Activated CD4-positive, alpha-beta T cell treated with anti-CD3 and anti-CD28 coated beads, Interleukin-2, amount 50 U/mL, for 16 hours (primary cell): ENCODE measurements at places on chromosomes 16 and 17.

DNA sequence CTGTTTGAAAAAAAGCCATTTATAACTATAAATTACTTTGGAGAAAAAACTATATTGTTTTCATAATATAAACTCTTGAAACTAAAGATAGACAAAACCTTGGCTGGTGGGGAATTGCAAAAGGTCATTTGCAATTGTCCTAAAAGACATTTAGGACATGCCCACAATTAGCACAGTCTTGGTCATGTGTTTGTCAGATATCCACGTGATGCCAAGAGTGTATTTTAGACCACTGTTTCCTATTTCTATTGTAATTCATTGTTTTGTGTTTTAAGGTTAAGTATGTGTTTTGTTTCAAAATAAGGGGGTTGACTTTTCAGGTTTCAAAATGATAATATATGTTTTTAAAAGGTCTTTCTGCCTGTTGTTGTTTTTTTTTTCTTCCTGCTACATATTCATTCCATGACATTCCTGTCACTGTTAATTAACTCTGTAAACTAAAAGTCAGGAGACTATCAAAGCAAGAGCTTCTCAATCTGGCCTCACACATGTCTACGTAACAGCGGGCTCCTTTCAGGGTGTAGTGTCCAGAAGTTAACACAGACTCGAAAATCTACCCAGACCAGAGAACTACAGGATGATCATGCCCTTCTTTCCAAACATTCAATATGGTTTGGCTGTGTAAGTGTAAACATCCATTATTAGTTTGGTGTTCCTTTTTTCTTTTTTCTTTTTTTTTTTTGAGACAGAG is 58.7 kb downstream of the COG7 start:
- DNase-seq, result no peak

DNA sequence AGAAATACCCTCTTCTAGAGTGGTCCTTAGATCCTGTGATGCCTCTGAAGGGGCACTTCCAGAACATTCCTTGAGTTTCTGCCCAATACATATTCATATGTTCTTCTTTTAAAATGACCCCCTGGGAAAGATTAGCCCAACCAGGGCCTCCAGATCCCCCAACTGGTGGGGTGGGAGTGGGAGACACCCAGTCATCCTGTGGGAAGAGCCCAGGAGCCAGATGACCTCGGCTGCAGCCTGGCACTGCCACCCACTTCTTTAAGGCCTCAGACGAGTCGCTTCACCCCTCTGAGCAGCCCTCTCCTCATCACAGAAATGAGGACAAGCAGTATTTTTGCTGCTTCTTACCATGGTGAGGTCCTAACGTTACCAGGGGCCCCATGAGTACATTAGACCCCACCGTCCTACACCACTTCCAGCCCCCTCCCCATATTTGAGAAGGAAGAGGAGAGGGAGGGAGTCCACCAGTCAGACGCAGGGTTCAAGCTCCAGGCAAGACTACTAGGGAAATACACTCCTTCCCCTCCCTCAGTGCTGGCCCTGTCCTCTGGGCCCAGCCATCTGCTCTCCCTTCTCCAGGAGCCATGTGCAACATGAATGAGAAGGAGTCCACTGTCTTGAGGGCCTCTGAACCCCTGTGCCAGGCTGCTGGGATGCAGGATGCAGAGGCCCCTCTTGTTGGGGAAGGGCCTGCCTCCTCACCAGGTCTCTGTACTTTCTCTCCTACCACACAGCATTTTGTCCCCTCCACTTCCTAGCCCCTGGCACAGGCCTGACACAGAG is 11.8 kb downstream of the MPO start:
- no peak for DNase-seq

DNA sequence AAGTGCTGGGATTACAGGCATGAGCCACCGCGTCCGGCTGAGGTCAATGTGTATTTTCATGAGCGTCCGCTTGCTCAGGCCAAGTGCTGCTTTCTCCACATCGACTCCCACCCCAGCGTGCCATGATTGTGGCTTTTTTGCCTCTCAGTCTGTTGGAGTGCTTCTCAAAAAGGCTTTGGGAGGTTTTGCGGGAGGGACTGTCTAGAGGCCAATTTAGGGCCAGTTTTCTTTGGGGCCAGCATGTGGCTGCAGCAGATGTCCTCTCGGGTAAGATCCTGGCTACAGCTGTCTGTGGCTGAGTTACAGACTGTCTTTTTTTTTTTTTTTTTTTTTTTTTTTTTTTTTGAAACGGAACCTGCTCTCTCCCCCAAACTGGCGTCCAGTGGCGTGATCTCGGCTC is 6.5 kb downstream of the C16orf90 start:
- DNase-seq, result no peak

DNA sequence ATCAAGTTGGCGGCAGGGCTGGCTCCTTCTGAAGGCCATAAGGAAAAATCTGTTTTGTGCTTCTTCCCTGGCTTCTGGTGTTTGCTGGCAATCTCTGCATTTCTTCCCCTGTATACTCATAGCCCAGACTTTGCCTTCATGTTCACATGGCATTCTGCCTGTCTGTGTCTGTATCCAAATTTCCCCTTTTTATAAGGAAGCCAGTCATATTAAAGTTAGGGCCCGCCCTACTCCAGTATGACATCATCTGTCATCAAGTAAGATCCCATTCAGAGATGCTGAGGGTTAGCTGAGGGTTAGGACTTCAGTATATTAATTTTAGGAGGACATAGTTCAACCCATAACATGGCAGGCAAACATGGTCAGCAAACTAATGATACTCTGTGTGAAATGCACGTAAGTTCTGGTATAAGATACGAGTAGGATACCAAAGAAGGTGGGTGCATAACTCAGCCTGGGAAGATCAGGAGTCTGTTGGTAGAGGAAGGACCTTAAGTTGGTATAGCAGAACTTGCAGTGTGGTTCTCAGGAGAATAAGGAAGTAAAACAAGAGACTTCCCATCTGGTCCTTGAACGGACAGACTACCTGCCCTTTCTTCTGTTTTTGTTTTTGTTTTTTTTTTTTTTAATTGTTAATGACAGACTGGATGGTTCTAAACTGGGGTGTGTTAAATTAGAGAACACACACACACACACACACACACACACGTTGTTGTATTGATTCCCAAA is 13.9 kb downstream of the MAP2K6 start:
- DNase-seq, result no peak

DNA sequence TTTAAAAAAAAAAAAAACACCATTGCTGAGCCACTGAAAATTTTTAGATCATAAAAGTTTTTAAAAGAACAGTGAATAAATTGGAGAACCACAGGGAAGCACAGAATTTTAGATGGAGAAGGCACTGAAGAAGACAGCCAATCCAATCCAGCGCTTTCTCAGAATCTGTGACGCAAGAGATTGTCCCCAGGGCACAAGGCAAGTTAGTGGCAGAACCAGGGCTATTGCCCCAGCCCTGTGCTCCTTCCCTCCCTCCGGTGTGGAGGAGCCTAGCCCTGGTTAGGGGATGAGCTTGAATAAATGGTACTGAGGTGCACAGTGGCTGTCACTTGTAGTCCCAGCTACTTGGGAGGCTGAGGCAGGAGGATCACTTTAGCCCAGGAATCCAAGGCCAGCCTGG is 108.3 kb downstream of the ZNF423 start:
- no peak for DNase-seq

- peak; percentile 73 for DNase-seq
These were observed 39.1 kb downstream of the HOXB1 start for GRCh38 chr17:48491527-48492273.

GRCh38 chr17:78442648-78443218 is 64.3 kb downstream of the PGS1 start:
- no peak for DNase-seq

GRCh38 chr17:2959371-2960130 is 103.9 kb downstream of the OR1D5 start:
- no peak for DNase-seq

DNA sequence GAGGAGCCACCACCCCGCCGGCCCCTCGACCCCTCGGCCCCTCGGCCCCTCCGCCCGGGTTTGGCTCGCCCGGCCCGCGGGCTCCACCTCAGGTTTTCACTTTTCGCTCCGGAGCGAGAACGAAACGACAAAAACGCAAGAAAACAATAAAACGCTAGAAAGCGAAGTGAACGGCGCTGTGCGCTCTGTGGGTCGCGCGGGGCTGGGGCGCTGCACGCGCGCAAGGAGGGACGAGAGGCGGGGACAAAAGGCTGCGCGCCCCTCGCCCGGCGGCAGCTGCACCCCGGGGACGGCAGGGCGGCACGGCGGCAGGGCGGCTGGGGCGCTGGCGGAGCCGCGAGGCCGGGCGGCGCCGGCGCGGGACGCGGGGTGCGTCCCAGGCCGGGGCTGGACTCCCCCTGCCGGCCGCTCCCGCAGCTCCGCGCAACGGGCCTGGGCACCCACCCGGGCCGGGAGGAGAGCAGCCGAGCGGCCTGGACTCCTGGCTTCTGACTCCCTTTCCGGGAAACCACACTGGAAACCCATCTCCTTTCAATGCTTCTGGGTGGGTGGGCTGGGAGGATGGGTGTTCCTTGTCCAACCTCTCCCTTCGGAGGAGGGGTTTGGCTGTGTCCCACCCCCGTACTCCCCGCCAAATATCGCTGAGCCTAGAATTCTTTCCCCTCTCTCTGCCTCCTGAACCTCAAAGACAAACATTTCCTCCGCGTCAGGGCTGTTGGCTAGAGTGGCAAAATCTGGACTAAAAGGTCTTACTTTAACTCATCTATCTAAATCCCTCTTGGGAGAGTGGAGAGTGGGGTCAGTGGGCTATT is 9.9 kb downstream of the TBX2 start:
- peak; percentile 30 for DNase-seq

DNA sequence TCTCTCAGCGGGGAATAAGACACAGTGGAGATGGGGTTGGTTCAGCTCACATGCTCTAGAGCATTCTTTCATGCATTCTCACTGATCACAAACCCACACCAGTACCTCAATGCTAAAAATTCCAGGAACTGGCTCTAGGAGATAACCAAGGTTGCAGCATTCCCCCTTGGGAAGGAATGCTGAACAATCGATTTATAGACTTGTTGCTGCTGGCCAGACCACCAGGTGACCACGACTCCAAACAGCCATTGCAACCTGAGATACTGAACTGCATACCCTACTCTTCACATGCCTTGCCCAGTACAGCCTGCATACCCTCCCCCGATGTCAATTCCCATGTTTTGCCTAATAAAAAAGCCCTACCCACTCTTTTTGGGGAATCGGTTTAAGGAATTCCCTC is 75.1 kb upstream of the GPRC5B start:
- no peak for DNase-seq

DNA sequence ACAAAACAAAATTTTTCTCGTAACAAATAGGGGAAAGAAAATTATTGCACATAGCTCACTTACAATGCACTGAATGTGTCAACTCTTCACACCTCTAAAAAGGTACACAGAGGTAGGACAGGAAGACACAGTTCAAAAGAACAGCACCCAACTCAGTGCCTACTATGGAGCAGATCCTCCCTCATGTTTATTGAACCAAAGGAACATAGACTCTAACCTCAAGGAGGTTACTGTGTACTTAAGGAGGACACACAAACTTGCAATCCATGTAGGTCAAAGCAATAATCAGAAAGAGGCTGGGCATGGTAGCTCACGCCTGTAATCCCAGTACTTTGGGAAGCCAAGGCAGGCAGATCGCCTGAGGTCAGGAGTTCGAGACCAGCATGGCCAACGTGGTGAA is 50.3 kb downstream of the SLC39A11 start:
- no peak for DNase-seq

DNA sequence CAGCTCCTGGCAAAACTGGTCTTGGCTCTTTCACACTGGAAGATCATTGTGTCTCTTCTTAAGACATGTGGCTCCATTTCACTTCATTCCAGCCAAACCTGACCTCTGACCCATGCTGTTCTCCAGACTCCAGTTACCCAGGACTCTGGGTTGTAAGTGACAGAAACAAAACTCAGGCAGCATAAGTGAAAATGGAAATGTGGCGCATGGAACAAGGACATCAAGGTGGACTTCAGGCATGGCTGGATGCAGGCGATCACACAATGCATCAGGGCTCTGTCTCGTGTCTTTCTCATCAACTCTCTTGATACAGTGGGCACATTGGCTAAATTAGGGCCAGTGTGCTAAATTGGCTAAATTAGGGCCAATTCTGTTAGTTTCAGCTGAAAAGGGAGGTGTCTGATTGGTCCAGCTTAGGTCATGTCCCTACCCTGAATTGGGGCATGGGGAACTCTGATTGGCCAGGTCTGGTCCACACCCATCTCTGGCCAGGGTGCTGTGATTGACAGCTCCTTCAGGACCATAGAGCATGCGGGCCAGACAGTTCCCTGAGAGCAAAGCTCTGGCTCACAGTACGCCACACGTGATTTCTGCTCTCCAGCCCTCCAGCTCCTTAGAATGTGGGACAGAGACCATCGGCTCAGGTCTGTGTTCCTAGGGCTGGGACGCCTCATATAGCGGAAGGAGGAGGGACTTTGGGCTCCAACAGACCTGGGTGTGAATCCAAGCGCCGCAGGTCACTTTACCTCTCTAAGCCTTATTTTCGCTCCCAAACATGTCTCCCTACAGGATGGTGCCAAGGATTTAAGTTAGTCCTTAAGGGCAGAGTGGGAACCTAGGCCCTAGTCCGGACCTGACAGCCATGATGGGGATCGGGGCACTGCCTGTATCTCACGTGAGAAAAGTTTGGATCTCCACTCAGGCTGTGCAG is 17.5 kb downstream of the SOCS1 start:
- no peak for DNase-seq

DNA sequence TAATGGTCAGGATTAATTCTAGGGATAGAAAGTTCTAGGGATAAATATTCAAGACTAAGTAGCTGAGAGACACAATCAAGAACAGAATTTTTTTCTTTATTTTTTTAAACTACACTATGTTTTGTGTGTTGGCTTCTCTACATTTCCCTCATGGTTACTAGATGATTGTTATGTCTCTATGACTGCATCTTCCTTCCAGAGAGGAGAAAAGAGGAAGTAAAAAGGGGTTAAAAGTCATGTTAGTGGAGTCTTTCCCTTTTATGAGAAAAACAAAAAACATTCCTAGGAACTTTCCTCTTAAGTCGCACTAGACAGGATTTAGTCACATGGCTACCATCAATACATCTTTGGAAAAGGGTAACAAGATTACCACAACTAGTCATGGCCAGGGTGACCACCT is 375.0 kb downstream of the KCNJ2 start:
- DNase-seq, result no peak

DNA sequence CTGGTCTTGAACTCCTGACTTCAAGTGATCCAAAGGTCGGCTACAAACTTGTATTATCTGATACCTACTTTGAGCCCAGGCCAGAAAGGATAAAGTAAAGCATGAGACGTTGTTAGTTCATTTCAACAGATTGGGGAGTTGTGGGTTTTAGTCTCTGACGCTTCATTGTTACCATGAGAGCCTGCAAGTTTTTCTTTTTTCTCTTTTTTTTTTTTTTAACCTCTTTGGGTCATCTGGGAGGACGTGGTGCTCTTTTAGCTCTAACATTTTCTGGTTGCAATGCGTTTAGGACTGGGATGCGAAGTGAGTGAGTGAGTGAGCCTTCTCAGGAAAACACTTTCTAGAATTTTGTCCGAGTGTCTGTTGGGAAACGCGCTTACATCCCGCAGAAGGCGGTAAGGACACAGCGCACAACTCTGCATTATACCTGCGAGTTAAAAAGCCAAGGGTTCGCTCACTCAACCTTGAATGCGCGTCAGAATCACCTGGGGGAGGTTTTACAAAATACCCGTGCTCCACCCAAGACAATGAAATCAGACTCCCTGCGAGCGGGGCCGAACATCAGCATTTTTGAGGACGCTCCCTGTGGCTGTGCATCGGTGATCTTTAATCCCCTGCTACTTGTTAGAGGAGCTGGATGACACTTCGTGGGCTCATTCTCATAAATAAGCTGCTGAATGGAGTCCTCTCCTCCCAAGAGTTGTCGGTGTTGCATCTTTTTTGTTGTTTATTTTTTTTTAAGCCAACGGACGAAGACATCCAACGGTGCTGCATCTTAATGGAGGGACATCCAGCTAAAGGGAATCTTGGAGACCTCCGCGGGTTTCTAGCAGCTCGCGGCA is 629 bp upstream of the RNF135 start:
- DNase-seq, result no peak

GRCh38 chr16:13873835-13874438 is 46.0 kb upstream of the ERCC4 start:
- DNase-seq, result no peak
